ENCODE measurements at places on chromosomes 13 and 19.
A peak's percentile ranks its signal among the peaks of the same experiment; 100 is the strongest.

GRCh38 chr13:33710924-33711323, 107.0 kb upstream of the RFC3 start:
- no peak for DNase-seq

- DNase-seq = no peak
These were observed 1096.1 kb downstream of the OLFM4 start for GRCh38 chr13:54124700-54125099.

- peak; percentile 94 for DNase-seq
These were observed 1.5 kb downstream of the MYADM start for GRCh38 chr19:53868892-53869804.

- no peak for DNase-seq
These were observed 11.0 kb upstream of the CCL25 start for GRCh38 chr19:8041531-8041931.

GRCh38 chr13:73467125-73467524, 408.3 kb downstream of the KLF5 start:
- DNase-seq = no peak

GRCh38 chr13:47277774-47278173, 380.9 kb upstream of the HTR2A start:
- no peak for DNase-seq

DNA sequence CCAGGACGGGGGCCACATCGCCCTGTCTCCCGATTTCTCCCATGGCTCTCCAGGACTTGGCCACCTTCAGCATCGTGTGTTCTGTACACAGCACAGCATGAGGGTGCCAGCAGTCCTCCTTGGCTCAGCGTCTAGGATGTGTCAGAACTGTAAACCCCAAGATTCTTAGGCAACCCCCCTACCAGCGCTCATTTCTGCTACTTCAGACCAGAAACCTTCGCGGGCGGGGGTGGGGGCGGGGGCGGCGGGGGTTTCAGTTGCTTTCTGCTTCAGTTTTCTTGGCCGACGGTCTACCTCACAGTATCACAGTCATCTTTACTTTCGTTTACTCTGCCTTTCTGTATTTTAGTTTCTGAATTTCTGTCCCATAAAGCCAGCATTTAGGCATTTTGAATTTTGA, 82.4 kb downstream of the GGACT start:
- no peak for DNase-seq
